ENCODE measurements at places on chromosomes 11 and 22. TPM values are rescaled to one million over a fixed set of nuclear protein-coding genes. Genes with fewer than 3 reads are reported as not detected.

Gene OR2D2
- total RNA-seq, result 0.22 TPM

Gene C11orf21
- 0.78 TPM for total RNA-seq

Gene GSTT2B
- total RNA-seq, result not detected

Gene PNPLA5
- total RNA-seq, result not detected

Gene B3GAT1
- total RNA-seq, result 0.22 TPM

Gene RIMBP3C
- not detected for total RNA-seq

Gene MMP1
- 0.75 TPM for total RNA-seq

Gene PGA4
- total RNA-seq, result 0.14 TPM

Gene TRIM49
- total RNA-seq, result not detected

Gene NXPE2
- total RNA-seq, result 17.0 TPM

Gene FADS2
- 3.1 TPM for total RNA-seq

Gene GLB1L2
- 28.6 TPM for total RNA-seq

- no peak for DNase-seq
Observed at GRCh38 chr11:97990162-97990920, 1030.4 kb upstream of the CNTN5 start.

DNA sequence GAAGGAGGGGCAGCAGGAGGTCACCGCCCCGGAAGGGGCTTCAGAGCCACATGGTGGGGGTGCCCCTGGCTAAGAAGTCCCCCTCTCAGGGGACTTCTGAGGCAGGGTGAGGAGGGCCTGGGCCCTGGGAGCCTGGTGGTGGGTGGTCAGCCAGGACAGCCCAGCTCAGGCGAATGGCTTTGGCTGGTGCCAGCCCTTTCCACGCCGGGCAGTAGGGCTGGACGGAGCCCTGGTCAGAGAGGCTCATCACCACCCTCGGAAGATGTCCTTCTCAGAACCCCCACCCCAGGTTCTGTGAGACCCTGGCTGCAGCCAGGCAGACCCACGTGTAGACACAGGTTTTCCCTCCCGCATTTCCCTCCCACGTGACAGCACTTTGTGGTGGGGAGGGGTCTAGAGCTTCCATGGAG lies 35.9 kb downstream of the OSBPL5 start:
- DNase-seq, result peak; percentile 22

- no peak for DNase-seq
Observed at GRCh38 chr22:27499121-27499520, 302.4 kb downstream of the MN1 start.

DNA sequence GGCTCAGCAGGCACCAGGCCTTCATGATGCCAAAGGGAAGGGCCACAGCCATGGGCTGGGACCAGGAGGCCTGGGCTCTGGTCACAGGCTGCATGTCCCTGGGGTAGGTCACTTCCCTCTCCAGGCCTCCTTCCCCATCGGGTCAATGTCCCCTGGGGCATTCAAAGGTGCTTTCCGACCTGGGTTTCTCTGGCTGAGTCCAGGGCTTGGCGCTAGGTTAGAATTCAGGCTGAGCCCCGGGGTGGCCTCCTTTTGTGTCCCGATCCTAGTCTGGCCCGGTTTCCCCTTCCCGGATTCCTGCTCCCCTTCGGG lies 12.2 kb downstream of the MAFF start:
- DNase-seq, result no peak

DNA sequence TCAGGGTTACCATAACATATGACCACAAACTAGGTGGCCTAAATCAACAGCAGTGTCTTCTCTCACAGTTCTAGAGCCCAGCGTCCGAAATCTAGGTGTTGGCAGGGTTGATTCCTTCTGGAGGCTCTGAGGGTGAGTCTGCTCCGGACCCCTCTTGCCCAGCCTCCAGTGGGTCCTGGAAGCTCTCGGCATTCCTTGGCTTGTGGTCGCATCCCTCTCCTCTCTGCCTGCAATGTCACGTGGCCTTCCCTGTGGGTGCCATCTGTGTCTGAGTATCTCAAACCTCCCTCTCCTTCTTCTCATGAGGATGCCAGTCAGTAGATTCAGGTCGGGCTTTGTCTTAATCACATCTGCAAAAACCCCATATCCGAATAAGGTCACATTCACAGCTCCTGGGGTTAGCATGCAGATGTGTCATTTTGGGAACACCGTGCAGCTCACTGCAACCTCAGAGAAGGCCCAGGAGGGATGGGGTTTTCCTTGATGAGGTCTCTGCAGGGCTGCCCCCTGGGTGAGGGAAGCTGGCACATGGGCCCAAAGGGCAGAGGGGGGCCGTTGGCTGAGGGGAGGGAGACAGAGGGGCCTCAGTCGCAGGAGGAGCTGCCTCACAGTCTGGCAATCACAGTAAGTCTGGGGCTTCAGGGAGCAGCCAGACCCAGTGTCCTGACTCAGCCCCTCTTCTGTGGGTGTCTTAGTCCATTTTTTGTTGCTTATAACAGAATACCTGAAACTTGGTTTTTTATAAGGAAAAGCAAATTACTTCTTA lies 41.2 kb downstream of the PARVG start:
- no peak for DNase-seq

- DNase-seq, result no peak
Observed at GRCh38 chr11:71946144-71946571, 17.3 kb downstream of the RNF121 start.

- no peak for DNase-seq
Observed at GRCh38 chr22:17548010-17548755, 15.1 kb upstream of the SLC25A18 start.

DNA sequence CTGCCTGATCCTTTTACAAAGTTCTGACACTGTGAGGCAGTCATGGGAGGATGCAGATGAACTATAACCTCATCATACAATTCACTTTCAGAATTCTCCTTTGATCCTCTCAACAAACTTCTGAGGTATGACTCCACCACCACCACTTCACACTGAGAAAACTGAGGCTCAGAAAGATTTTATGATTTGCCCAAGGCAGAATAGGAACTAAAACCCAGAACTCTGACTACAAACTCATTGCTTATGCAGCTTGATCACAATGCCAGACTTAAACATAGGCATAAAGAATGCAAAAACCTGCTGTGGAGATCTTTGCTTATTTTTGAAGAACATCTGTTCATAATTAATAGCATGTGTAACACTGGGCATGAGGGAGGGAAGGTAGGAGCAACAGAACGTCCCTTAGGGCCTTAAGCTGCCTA lies 20.4 kb downstream of the FAM168A start:
- DNase-seq, result no peak

DNA sequence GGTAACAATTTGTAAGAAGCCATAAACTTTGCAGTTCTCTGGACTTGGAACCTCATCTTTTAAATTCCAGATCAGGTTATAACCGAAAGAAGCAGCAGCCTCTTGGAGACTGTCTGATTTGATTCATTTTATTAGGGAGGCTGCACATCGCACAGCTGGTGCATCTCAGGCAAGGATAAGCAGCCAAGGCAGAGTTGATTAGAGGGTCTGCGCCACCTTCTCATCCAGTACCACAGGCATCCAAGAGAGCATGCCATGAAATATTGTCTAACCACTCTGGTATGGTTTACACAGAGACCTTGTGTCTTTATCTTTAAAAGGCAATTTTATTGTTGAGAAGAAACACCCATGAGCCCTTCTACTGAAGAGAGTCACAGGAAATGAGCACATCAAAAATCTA lies 16.2 kb upstream of the CWF19L2 start:
- no peak for DNase-seq

DNA sequence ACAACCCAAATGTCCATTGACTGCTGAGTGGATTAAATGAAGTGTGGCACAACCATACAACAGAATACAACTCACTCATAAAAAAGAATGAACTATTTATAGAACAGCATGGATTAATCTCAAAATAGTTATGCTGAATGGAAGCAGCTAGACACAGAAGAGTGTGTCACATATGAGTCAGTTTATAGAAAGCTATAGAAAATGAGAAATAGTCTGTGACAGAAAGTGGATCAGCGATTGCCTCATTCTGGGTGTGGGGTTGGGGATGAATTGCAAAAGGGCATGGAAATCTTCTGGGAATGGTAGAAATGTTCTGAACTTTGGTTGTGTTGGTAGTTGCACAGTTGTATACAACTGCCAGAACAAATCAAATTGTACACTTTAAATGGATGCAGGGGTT lies 37.4 kb downstream of the PRR5L start:
- no peak for DNase-seq

- DNase-seq, result no peak
Observed at GRCh38 chr11:115144914-115145313, 359.3 kb downstream of the CADM1 start.

DNA sequence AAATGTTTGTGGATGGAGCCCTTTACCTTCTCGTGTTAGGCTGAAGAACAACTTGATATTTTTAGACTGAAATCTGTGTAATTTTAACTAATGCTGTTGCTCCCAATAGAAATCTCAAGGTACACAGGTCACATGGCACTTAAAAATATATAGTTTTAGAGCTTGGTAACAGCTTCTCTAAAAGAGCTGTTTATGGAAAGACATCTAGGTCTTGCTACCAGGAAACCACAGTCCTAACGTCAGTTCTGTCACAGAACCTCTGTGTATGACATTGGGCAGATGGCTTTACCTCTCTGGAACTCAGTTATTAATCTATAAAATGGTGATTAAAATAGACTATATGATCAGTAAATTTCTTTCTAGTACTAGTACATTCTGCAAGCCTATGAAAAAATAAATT lies 35.4 kb downstream of the PAK1 start:
- DNase-seq, result no peak

- no peak for DNase-seq
Observed at GRCh38 chr11:126063507-126063852, 814 bp upstream of the CDON start.

GRCh38 chr11:64237484-64237951 lies 3.1 kb downstream of the VEGFB start:
- peak; percentile 88 for DNase-seq

- no peak for DNase-seq
Observed at GRCh38 chr11:134407321-134407828, 4.7 kb downstream of the B3GAT1 start.

DNA sequence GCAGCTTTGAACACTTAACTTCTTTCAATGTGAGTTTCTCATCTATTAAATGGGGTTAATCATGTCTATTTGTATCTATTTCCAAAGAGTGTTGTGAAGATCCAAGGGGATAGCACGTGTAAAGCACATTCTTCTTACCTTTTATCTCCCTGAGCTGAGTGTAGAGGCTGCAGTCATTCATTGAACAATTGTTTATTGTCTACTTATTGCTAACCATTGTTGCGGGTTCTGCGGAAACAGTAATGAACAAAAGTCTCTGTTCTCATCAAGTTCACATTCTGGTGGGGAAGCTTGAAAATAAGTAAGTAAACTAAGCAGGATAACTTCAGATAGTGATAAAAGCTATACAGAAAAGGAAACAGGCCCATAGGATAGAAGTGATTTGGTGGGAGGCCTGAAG lies 27.4 kb upstream of the PLET1 start:
- DNase-seq, result no peak

- no peak for DNase-seq
Observed at GRCh38 chr11:129728581-129728980, 87.1 kb upstream of the TMEM45B start.

DNA sequence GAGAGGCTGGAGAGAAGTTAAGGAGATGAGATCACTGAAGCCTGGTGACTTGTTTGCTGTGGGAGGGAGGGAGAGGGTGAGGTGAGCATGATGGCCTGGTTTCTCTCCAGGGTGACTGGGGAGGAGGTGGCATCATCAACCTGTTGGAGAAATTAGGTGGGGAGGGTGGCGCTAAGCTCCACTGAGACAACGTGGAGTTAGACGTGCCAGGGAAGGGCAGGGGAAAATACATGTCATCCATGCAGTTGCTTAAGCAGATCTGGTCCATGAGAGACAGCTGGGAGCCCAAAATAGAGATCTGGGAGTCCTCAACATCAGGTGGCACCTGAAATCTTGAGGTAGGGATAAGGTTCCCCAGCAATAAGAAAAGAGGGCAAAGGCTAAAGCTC lies 9.3 kb upstream of the MAFF start:
- no peak for DNase-seq

- DNase-seq, result no peak
Observed at GRCh38 chr11:75090671-75091177, 6.0 kb downstream of the OR2AT4 start.

DNA sequence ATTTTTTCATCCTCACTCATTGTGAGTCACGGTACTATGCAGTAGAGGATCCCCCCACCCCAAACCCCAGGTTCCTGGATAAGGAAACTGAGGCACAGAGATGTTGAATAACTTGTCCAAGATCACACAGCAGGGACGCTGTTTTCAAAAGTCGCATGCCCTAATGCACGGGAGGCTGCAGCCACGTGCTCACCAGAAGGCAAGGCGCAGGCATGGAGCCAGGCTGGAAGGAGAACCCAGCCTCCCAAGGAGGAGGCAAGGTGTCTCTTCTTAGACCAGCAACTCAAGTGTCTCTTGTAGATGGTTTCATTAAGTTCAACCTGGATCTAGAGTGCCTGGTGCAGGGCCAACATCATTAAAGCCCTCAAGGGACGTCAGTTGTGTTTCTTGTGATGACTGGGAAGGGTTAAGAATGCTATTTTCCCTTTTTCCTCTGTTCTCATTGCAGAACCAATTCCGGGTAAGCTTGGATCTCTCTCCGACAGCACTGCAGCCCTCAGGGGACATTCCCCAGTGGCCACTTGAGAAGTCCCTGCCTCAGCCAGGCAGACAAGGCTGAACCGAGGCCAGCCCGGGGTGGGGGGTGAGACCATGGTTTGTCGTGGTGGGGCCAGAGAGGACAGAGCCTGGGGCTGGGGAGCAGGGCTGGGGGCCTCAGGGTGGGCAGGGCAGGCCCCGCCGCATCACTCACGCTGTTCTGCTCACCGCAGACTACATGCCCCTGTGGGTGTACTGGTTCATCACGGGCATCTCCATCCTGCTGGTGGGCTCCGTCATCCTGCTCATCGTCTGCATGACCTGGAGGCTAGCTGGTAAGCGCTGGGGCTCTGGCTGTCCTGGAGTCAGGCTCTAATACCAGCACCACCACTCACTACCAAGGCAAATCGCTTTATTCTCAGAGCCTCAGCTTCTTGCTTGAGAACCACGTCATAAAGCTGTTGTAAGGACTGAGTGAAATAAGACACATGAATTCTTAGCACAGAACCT lies 15.7 kb downstream of the TMEM121B start:
- no peak for DNase-seq

GRCh38 chr11:9530020-9530621 lies 43.3 kb upstream of the WEE1 start:
- no peak for DNase-seq

- DNase-seq, result peak; percentile 85
Observed at GRCh38 chr11:102476812-102477211, 24.2 kb upstream of the TMEM123 start.

DNA sequence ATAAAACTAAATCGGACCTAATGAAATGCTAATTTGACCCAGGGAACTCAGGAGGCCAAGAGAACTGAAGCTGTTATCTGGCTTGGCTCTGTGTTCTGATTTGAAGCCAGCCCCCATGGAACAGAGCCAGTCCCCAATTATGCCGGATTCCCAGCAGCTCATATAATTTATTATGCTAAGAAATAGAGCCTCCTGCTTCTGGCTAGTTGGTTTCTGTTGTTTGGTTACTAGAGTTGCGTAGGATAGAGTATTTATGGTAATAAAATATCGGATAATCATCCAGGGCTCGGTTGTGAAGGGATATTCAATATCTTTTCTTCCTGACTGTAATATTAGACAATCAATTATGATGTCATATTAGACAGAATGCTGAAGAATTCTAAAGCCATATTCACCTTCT lies 120.4 kb upstream of the TTC12 start:
- no peak for DNase-seq

- no peak for DNase-seq
Observed at GRCh38 chr11:19327280-19327679, 86.5 kb upstream of the E2F8 start.
